ENCODE measurements at places on chromosomes 16 and 17. TPM values are rescaled to one million over a fixed set of nuclear protein-coding genes. Genes with fewer than 3 reads are reported as not detected.

Gene GPR139
- polyA plus RNA-seq = not detected

Gene GPR142
- polyA plus RNA-seq = not detected

DNA sequence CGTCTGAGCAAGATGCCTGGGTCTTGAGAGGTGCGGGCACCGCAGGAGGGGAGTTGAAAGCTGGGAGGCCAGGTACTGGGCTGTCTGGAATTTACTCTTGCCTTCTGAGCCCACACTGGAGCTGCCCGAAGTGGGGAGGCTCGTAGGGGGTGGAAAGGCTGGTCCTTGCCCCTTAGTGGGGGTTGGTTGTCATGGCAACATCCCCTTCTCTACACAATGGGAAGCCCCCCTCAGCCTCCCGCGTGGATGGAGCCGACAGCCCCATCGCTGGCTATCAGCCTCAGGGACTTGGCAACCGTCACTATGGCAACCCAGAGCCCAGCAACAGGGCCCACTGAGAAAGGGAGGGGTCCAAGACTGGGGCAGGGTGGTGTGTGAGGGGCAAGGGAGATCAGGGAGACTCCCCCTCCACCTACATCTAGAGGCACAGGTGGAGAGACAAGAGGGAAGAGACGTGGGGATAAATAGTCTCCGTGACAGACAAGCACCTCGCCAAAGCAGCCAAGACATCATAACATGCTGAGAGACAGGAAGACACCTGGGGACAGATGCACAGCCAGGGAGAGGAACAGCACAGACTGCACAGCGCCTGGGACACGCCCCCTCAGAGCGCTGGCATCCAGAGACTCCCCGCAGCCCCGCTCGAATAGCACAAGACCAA is 5.3 kb upstream of the DNAH2 start:
- no peak for DNase-seq

- no peak for DNase-seq
Observed at GRCh38 chr17:57636985-57637665, 108.0 kb downstream of the CCDC182 start.

- no peak for DNase-seq
Observed at GRCh38 chr17:16419929-16420271, 4.5 kb downstream of the TRPV2 start.

- DNase-seq = no peak
Observed at GRCh38 chr16:46828943-46829342, 2.0 kb downstream of the C16orf87 start.

Data from HepG2 (cell line).